Stimulated activated CD8-positive, alpha-beta memory T cell treated with anti-CD3 and anti-CD28 coated beads, Interleukin-15, amount 100 ng/mL, for 24 hours (primary cell): ENCODE measurements at places on chromosomes 2 and 18.

DNA sequence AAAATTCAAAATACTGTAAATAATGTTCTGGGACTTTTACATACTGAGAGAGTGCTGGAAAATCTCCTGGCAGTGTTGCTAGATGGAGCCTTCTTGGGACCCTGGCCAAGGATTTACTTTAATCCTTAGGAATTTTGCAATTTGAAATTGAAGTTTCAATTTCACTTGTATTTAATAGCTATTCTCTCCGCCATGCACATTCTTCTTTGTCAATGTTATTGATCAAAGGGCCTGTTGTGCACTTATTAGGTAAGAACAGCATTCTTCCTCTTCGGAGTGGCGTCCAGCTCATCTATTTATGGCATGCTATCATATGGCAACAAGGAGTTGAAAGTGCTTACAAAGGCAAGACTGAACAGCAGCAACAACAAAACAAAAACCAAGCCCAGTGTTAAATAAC, 40.1 kb upstream of the SOS1 start:
- no peak for DNase-seq

- DNase-seq = no peak
These were observed 47.2 kb downstream of the CYB5A start for GRCh38 chr18:74244554-74244953.

- DNase-seq = no peak
These were observed 992 bp downstream of the TSHZ1 start for GRCh38 chr18:75211626-75211952.

DNA sequence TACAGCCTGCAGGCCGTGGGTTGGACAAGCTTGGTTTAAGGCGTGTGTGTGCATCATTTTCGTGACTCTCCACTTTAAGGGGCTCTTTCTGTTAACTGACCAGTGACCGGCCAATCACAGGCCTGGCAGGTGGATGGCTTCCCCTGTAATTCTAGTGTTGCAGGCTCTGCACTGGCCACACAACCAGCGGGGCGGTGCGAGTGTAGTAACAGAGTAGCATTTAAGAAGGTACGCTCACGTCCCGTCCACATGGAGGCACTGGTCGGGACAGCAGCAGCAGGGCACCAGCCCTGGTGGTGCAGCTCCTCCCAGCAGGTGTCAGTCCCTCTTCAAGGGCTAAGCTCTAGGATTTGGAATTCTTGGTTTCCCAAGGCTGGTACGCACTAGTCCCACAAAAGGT, 8.0 kb upstream of the ANO7 start:
- no peak for DNase-seq

DNA sequence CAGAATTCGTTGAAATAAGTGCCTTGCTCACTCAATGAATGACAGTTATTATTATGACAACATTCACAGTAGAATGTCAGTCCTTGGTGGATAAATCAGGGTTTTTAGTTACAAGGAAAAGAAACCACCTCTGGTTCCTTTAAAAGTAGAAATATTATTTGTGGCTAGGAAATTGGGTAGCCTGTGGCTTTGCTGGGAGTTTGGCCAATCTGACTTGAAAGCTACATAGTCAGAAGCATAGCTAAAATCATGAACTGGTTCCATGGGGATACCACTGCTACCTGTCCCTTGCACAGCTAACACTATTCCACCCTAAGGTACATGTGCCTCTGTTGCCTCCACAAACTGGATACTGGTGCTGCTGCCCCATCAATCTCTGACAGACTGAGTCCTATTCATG, 12.8 kb upstream of the SMCHD1 start:
- DNase-seq = no peak

- DNase-seq = no peak
These were observed 177.9 kb upstream of the NABP1 start for GRCh38 chr2:191499874-191500565.

DNA sequence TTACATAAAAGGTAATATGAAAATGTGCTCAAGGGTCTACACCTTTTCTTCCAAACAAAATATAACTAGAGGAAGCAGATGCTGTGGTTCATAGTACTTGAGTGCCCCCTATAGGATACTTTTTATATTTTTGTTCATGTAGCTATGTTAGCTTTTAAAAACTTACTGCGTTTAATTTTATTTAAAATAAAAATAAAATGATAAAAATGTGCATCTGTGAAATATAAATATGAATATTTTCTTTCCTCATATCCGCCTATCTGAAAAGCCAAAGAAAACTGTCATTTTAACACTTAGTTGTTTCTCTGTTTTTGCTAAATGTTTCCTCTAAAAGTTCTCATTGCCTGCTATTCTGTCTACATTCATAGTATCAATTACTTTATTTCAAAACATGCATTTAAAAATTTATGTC, 9.6 kb upstream of the LRP1B start:
- no peak for DNase-seq

DNA sequence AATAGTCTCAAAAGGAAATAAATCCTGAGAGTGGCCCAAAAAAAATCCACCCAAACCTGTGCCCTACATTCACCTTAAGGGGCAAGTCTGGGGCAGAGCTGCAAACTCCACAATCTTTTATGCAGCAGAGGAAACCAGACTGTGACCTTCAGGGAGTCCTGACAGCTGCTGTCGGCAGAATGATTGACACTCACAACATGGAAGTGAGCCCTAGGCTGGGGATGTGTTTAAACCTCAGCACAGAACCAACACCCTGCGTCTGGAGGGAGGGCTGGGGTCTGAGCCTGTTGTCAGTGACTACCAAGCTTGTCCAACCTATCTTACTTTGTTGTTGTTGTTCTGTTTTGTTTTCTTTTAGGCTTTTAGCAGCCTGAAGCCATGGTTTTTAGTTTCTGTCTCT, 39.6 kb downstream of the CRACDL start:
- DNase-seq = no peak

DNA sequence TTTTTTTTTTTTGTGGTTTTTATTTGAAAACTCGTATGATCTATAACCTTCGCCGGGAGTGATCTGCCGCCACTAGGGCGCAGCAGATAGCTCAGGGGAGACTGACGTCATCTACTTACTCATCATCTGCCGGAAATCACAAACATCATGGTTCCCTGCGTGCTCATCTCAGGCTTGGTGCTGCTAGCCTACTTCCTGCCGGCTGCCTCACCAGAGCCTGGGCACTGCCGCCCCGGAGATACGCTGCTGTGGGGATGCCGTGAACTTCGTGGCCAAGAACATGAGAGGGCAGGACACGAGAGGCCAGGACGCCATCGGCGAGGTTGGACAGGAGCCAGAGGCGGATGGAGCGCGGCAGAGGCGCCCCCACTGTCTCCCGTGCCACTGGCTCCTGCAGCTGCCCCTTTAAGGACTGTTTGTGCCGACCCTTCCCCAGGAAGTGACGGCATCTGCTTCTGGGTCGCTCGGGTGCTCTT, 68.8 kb downstream of the DOK6 start:
- peak; percentile 6 for DNase-seq

GRCh38 chr2:84338069-84338468, 121.0 kb downstream of the SUCLG1 start:
- no peak for DNase-seq

DNA sequence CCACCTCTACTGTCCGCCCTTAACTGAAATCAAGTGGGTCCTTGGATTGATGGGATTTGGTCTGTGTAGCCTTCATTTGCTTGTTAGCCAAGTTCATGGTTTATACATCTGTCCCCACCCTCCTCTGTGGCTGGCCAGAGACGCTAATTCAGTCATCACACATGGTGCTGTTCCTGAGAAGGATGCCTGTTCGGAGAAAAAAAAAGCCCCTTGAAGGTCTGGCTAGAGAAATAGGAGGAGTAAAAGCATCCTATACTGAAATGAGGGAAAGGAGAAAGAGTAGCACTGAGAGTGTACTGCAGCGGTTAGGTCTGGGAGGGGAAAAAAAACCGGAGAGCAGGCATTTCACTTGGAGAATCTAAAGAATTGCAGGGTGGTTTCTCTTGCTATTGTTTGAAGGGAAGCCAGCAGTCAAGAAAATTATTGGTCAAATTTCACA, 180.6 kb upstream of the EPAS1 start:
- DNase-seq = no peak

DNA sequence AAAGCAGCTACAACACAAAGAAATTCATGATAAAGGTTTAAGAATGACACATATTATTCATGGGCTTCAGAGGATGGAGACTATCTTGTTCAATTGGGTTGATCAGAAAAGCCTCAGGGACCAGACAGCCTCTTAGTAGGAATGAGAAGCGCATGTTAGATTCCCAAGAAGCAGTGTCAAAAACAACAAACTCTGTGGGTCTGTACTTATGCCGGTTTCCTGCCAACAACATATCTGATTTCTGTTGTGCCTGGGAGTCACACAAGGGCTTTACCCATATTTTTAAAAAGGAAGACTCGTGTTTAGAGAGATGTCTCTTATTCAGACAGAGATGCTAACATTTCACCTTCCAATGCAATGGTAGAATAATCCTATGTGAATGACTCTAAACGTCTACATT, 2180.6 kb upstream of the CELF4 start:
- no peak for DNase-seq

DNA sequence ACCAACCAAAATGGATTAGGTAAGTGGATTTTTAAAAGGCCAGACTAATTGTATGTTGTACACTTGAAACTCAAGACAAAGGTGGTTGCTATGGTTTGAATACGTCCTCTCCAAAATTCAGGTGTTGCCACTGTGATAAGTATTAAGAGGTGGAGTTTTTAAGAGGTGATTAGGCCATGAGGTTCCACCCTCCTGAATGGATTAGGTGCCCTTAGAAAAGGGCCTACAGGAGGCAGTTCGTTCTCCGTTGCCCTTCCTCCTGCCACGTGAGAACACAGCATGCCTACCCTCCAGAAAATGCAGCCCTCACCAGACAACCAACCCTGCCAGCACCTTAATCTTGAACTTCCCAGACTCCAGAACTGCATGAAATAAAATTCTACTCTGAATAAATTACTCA, 51.2 kb downstream of the CHMP3 start:
- no peak for DNase-seq

GRCh38 chr2:176129813-176130146, 275 bp downstream of the HOXD8 start:
- no peak for DNase-seq

DNA sequence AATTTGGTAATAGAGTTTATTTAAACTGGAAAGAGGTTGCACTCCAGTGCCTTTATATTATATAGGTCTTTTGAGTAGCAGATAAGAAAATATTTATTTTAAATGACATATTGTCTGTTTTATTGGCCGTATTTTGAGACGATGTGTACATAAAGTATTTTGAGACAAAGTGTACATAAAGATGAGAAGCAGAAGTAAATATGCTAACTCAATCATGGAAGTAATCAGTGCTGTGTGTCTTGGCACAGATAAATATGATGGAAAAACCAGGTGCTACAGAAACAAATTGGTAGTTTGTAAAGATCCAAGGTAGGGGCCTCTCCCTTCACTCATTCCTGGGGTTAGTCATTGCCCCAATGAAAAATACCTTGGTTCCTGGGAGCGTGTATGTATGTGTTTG, 382.9 kb downstream of the DSEL start:
- no peak for DNase-seq

DNA sequence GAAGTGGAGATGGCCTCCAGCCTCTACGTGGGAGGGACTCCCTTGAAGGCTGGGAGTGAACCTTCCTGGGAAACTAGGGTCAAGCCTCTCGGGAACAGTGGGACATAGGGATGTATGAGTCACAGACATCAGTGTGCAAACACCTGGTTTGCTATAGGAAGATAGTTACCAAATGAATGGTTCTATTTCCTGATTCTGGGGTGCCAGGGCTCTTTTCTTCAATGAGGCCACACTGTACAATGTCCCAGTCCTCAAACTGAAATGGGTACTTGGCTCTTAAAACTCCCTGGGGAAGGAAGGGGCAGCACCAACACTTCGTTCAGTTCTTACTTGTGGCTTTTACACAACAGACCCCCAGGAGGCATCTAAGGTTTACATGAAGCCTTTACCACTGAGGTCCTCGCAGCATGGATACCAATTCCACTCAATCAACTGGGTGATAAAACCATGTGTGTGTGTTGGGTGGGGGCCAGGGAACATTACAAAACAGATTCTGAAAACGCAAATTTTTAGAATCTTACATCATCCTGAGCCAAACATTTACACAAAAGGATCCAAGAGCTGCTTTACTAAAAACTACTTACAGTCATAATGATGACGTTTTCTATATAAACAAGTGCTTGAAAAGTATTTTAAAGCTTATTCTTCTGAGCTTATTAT, 10.4 kb downstream of the ERFE start:
- no peak for DNase-seq

GRCh38 chr2:241072151-241072550, 29.9 kb downstream of the MTERF4 start:
- no peak for DNase-seq

DNA sequence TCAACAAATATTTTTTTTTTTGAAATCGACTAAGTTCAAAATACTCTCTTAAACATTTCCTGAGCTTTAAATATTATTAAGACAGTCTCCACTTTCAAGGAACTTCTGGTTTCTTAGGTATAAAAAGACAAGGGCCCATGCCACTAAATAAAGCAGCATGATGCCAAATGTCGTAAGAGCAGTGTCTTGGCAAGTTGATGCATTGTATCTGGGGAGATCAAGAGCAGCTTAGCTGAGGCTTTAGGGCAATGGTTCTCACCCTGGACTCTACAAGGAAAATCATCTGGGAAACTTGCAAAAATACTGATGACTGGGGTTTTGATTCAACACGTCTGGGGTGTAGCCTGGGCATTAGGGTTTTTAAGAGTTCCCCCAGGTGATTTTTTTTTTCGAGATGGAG, 41.3 kb downstream of the COL4A3 start:
- no peak for DNase-seq

GRCh38 chr2:27742571-27742970, 28.9 kb upstream of the MRPL33 start:
- DNase-seq = no peak

GRCh38 chr2:101587251-101587650, 110.3 kb upstream of the MAP4K4 start:
- no peak for DNase-seq

DNA sequence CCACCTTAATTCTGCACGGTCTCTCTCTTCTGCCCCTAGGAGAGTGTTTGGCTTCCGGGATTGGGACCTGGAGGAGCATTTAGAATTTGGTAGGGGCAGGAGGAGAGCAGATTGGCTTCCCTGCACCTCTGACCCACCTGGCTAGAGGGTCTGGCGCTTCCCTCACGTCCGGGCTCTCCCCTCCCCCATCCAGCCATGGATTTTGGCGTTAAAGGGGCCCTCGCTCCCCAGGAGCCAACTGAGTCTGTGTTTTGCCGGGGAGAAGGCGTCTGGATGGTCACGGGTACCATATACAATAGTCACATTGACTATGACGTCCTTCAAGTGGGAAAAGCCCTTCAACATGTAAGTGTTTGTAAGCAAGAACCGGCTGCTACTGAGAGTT, 6.6 kb downstream of the HOXD3 start:
- no peak for DNase-seq

DNA sequence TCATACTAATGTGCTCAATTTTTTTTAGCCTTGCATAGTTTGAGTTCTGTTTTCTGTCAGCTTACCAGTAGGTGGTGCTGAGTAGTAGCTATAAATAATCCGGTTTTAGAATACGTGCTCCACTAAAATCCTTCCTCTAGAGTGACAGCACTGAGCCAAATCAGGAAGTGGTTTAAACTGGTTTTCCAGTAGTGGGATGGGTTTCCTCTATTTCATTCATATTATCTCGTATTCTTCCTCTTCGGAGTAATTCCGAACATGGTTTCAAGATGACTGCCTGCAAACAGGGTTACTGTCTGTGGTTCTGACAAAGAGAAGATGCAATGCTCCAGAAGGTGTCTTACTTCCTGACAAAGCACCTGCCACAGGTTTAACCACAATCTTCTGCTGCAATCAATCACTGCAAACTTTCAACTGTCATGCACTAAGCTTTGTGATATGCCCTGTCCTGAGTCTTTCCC, 496.9 kb upstream of the VRK2 start:
- no peak for DNase-seq
